GM23248 (cell line): ENCODE measurements at places on chromosomes 16 and 17.
A peak's percentile ranks its signal among the peaks of the same experiment; 100 is the strongest.

DNA sequence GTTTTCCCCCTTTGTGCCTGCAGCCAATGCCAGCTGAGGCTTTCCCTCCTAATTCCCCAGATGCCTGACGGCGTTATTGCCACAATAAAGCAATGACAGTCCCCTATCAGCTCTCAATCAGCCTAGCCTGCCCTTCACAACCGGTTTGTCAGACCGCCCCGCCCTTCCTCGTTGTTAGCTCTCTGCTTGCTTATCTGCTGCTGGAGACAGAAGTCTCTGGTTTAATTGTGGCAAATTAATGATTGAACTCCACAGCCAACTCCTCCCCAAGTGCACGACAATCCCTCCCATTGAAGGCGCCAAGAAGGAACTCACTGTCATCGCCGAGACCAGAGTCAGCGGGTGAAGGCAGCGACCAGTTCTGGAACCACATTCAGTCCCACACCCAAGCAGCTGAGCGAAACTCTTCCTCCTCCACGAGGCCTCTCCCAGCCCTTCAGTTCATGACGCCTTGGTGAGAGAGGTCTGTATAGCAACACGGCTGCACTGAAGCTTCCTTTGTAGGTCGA, 474.4 kb downstream of the SLC39A11 start:
- H3K27ac ChIP-seq: no peak overlapping the region
- H3K27me3 ChIP-seq: no peaks in the 10 kb centered on the region
- peak overlapping the region; percentile 31; the same call in 1 of the 2 replicates for H3K4me3 ChIP-seq
- DNase-seq: peak; percentile 56

- H3K4me3 ChIP-seq: no peak overlapping the region
- no peak for DNase-seq
- no peak overlapping the region for H3K27ac ChIP-seq
- H3K27me3 ChIP-seq: no peaks in the 10 kb centered on the region
Measured at GRCh38 chr17:65587534-65588180, 26.2 kb upstream of the AXIN2 start.

GRCh38 chr16:55835581-55835980, 2.7 kb upstream of the CES1 start:
- no peaks in the 10 kb centered on the region for H3K4me1 ChIP-seq
- H3K36me3 ChIP-seq: no peaks in the 10 kb centered on the region
- DNase-seq: no peak

DNA sequence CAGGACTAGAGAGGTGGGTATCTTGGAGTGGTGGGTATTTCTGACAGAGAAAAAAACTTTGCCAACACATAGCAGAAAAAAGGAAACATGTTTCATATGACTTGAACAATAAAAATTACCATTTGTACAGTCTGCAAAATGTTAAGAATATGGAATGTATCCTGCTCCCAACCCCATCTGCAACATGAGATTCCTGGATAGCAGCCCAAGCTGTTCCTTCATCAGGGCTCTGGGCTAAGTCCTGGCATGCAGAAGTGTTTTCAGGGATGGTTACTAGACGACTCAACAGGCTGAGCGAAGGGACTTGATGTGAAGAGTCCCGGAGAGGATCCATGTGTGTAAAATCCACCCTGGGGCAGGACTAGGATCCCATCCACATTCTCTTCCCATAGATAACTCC, 121.0 kb upstream of the IRX3 start:
- no peak overlapping the region for H3K27ac ChIP-seq
- no peaks in the 10 kb centered on the region; the same call in 1 of the 2 replicates for H3K27me3 ChIP-seq
- H3K36me3 ChIP-seq: no peaks in the 10 kb centered on the region

- DNase-seq: no peak
- no peaks in the 10 kb centered on the region for H3K27me3 ChIP-seq
- peak overlapping the region; percentile 86; the same call in 1 of the 2 replicates for H3K27ac ChIP-seq
- peaks cover 34% of the 10 kb centered on the region for H3K4me1 ChIP-seq
- H3K36me3 ChIP-seq: peaks cover 14% of the 10 kb centered on the region; the same call in 1 of the 2 replicates
- no peak overlapping the region for H3K4me3 ChIP-seq
Measured at GRCh38 chr17:7218758-7219157, 878 bp downstream of the DLG4 start.

DNA sequence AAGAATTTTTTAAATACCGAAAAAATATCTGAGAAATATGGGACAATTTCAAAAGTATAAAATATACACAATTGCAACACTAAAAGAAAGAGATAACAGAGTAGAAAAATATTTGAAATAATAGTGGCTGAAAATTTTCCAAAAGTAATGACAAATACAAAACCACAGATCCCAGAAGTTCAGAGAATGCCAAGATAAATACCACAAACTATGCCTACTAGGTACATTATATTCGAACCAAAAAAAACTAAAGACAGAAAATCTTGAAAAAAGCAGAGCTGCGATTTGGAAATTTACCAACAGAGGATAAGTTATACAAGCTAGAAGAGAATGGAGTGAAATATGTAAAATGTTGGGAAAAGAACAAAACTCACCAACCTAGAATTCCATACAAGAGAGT, 191.3 kb upstream of the ELAC2 start:
- peak; percentile 36 for DNase-seq
- H3K27me3 ChIP-seq: peaks cover 21% of the 10 kb centered on the region
- no peak overlapping the region for H3K4me3 ChIP-seq
- peaks cover 20% of the 10 kb centered on the region for H3K4me1 ChIP-seq

DNA sequence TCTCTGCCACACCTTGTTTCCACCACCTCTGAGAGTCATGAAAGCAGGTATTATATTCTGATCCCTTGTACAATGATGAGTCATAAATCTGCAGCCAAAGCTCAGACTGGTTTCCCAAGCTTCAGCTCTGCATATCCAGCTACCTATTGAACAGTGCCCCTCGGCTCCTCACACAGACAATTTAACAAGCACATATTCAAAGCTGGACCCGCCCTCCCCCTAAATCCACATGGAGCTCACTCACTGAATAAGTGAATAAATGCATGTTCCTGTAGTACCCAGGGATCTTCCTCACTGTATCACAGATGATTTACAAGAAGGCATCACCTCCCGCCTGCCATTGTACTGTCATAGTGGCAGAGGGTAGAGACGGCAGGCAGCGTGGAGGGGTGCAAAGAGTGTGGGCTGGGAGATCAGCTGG, 516.4 kb downstream of the GRIN2A start:
- H3K36me3 ChIP-seq: no peaks in the 10 kb centered on the region
- no peak for DNase-seq
- no peak overlapping the region for H3K4me3 ChIP-seq

- no peaks in the 10 kb centered on the region for H3K36me3 ChIP-seq
- no peak overlapping the region for H3K27ac ChIP-seq
- no peak overlapping the region for H3K4me3 ChIP-seq
- no peak for DNase-seq
Measured at GRCh38 chr16:49625311-49626065, 230.4 kb downstream of the ZNF423 start.

GRCh38 chr16:75264457-75264998, 13.1 kb upstream of the BCAR1 start:
- H3K27ac ChIP-seq: peak overlapping the region; percentile 71
- peaks cover 28% of the 10 kb centered on the region for H3K4me1 ChIP-seq
- no peaks in the 10 kb centered on the region for H3K27me3 ChIP-seq
- peak overlapping the region; percentile 76 for H3K4me3 ChIP-seq

DNA sequence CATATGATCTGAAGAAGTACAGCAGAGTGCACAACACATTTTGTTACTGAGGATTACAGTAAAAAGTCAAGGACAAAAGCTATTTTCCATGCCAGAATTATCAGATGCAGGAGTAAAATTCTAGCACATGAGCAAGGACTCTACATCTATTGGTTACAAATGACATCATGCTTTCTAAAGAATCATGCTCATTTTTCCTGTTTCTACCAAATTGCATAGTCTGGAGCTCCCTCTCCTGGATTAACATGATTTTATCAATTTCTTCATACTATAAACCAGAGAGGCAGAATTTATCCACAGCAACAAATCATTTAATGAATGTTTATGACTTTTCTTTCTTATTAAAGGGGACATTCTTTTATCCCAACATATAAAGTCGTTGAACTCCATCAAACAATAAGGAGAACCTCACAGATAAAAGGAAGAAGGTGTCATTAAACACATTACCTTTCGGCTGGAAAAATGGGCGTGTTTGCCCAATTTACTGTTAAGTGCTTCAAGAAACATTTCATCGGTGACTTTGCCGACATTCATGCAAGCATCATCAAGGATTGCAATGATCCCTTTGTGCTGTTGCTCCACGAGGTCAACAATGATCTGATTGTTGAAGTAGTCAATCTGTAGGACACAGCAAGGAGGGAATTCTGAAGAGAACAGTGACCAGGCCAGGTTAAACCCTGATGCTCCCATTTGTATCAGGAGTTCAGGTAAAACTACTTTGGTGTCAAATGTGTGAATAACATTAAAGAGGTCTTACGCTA, 121.7 kb downstream of the MYO1D start:
- no peaks in the 10 kb centered on the region for H3K27me3 ChIP-seq
- DNase-seq: peak; percentile 82
- H3K36me3 ChIP-seq: peaks cover 16% of the 10 kb centered on the region
- peaks cover 9% of the 10 kb centered on the region for H3K4me1 ChIP-seq

DNA sequence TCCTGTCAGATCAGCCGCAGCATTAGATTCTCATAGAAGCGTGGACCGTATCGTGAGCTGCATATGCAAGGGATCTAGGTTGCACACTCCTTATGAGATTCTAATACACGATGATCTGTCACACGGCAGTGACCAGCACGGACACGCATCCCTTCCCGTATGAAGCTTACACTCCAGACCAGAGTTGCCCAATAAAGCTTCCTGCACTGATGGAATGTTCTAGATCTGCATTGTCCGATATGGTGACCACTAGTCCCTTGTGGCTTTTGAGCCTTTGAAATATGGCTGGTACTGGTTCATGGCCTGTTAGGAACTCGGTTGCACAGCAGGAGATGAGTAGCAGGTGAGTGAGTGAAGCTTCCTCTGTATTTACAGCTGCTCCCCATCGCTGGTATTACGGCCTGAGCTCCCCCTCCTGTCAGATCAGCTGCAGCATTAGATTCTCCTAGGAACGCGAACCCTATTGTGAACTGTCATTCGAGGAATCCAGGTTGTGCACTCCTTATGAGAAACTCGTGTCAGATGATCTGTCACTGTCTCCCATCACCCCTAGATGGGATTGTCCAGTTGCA, 49.8 kb upstream of the ZCCHC14 start:
- no peak overlapping the region for H3K4me3 ChIP-seq
- peaks cover 26% of the 10 kb centered on the region for H3K4me1 ChIP-seq
- no peaks in the 10 kb centered on the region for H3K36me3 ChIP-seq
- no peak overlapping the region for H3K27ac ChIP-seq
- no peaks in the 10 kb centered on the region for H3K27me3 ChIP-seq
- no peak for DNase-seq

GRCh38 chr16:60929-61878, 7.6 kb downstream of the SNRNP25 start:
- H3K4me3 ChIP-seq: no peak overlapping the region
- peaks cover 18% of the 10 kb centered on the region; the same call in 1 of the 2 replicates for H3K36me3 ChIP-seq
- no peak overlapping the region for H3K27ac ChIP-seq
- no peaks in the 10 kb centered on the region for H3K27me3 ChIP-seq
- no peak for DNase-seq

DNA sequence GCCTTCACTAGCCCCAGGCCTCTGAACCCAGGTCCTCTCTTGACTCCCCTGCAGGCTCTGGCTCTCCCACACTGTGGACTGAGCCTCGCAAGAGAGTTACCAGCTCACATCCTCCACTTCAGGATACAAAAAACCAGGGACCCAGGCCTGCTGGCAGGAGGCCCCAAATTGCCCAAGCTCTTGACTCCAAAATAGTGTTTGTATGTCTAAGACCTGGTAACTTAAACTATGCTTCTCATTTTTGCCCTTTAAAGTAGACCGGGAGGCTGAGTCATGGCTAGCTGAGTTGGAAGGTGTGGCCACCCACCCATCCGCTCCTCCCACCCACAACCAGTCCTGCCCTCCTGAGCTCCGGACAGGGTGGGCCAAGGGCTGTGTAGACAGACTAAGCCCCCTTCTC, 250.0 kb downstream of the SOX9 start:
- peaks cover 20% of the 10 kb centered on the region for H3K4me1 ChIP-seq
- H3K27ac ChIP-seq: peak overlapping the region; percentile 68
- no peaks in the 10 kb centered on the region for H3K27me3 ChIP-seq
- H3K4me3 ChIP-seq: no peak overlapping the region
- H3K36me3 ChIP-seq: no peaks in the 10 kb centered on the region
- peak; percentile 89 for DNase-seq

- no peaks in the 10 kb centered on the region for H3K36me3 ChIP-seq
- peaks cover 52% of the 10 kb centered on the region for H3K4me1 ChIP-seq
- DNase-seq: peak; percentile 98
- peak overlapping the region; percentile 95 for H3K27ac ChIP-seq
- H3K4me3 ChIP-seq: peak overlapping the region; percentile 39
Measured at GRCh38 chr17:45320931-45321461, 4.2 kb upstream of the MAP3K14 start.

- no peaks in the 10 kb centered on the region; the same call in 1 of the 2 replicates for H3K4me1 ChIP-seq
- no peak overlapping the region for H3K4me3 ChIP-seq
- no peak for DNase-seq
- H3K36me3 ChIP-seq: no peaks in the 10 kb centered on the region
- H3K27ac ChIP-seq: no peak overlapping the region
Measured at GRCh38 chr16:64933885-64934284, 188.0 kb downstream of the CDH11 start.

GRCh38 chr17:27332047-27332393, 38.1 kb downstream of the WSB1 start:
- no peaks in the 10 kb centered on the region for H3K36me3 ChIP-seq
- peak overlapping the region; percentile 72 for H3K27ac ChIP-seq
- 0 out of 2 replicates have a peak, but pooled peaks cover 6% of the 10 kb centered on the region for H3K4me1 ChIP-seq

GRCh38 chr16:81927561-81928185, 83.6 kb downstream of the SDR42E1 start:
- no peak overlapping the region for H3K27ac ChIP-seq
- H3K4me3 ChIP-seq: no peak overlapping the region
- DNase-seq: no peak
- H3K36me3 ChIP-seq: no peaks in the 10 kb centered on the region
- peaks cover 4% of the 10 kb centered on the region; the same call in 1 of the 2 replicates for H3K27me3 ChIP-seq
